ENCODE measurements at places on chromosomes 7 and 10.

GRCh38 chr10:29522918-29523317 is 111.9 kb downstream of the SVIL start:
- DNase-seq: no peak

GRCh38 chr10:124648738-124649137 is 95.4 kb downstream of the FAM53B start:
- no peak for DNase-seq

- no peak for DNase-seq
These were observed 15.3 kb downstream of the MRPL32 start for GRCh38 chr7:42947521-42947920.

GRCh38 chr7:151754142-151754590 is 122.7 kb downstream of the PRKAG2 start:
- peak; percentile 99 for DNase-seq

GRCh38 chr10:4541292-4541691 is 284.7 kb upstream of the AKR1E2 start:
- DNase-seq: peak; percentile 73

DNA sequence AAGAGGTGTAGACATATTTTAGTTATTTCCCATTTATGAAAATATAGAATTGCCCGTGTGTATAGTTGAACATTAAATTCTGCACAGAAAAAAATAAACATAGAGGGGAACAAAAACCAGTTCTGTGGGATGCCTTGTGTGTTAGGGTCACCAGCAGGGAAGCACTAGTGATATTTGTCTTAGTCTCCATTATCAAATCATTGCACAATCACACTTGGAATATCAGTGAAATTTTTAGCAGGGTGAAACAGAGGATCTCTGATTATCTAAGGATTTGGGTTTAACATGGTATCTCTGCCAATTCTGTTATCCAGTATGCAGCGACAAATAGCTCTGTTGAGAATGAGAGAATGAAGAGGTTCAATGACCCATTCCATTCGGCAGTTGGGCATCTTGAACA is 496.0 kb upstream of the POM121L12 start:
- DNase-seq: no peak

- no peak for DNase-seq
These were observed 352.2 kb downstream of the TFEC start for GRCh38 chr7:115678086-115678982.

GRCh38 chr10:21934307-21934706 is 69.2 kb downstream of the DNAJC1 start:
- DNase-seq: no peak

- no peak for DNase-seq
These were observed 64.2 kb downstream of the TRIL start for GRCh38 chr7:28893888-28894287.

GRCh38 chr10:8054494-8055407 is at the start of gene GATA3:
Gene GATA3, plus strand, starts transcription at chr10:8054688. Its CDS starts 968 bp downstream, at chr10:8055656.
- peak; percentile 98 for DNase-seq

DNA sequence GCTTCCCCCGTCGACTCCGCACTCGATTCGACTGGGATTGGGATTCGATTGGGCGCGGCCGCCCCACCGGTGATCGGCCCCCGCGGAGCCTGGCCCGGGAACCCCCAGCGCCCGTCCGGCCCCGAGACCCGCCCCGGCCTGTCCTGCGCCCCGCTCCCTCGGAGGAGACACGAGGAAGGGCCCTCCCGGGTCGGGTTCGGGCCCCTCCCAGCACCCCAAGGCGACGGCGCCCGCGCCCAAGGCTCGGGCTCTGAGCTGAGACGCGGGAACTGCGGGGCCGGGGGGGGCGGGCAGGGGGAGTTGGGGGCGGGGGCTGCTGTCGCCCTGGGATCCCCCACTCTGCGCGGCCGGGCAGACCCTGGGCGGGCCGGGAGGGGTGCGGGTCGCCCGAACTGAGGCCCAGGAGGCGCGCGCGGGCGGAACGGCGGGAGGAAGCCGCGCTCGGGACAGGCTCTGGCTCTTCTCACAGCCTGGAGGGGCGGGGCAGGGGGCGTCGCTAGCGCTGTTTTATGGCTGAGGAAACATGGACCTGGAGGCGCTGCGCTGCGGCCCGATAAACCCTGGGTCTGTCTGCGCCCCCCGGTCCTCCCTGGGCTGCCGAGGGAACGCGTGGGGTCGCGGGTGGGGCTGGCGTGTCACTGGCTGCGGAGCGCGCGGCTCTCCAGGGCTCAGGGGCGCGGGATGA is 1.7 kb upstream of the NKX6-2 start:
- DNase-seq: peak; percentile 82

- DNase-seq: no peak
These were observed 2.8 kb downstream of the SRGN start for GRCh38 chr10:69090685-69091084.

DNA sequence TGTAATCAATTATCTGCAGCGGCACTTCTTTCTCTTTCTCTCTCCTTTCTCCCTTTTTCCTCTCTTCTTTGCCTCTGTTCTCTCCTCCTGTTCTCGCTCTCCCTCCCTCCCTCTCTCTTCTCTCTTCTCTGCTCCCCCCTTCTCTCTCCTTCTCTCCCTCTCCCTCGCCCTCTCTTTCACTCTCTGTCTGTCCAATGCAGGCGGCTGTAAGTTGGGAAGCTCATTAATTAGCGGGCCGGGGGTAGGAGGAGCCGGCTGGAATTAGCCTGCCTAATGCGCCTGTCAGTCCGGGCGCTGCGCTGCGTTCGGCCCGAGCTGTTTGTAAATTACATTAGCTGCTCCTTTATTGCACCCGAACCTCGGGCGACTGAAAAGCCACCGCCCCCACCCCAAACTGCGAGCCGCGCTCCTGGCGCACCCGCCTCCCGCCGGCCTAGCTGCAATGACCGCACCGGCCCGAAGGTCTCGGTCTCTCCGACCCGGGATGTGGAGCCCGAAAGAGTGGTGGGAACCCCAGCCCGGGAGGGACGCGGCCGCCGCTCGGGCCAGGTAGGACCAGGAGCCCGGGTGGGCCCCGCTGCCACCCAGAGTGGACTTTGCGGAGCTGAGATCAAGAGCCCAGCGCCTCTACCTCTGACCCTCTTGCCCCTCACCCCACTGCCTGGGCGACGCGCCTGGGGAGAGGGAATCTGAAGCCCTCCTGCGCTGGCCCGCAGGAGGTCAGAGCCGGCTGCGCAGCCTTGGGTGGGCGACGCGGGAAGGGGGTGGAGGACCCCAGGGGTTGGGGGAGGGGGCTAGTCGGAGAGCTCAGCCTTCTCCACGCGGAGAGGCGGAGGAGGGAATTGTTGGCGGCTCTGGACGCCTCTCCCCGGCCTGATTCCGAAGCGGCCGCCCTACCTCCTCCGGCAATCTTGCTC is at the start of gene LBX1:
TSS of gene LBX1 (minus strand) at position 198 of the 917 bp plus-strand sequence. CDS start 648 bp downstream, outside the sequence.
- no peak for DNase-seq

GRCh38 chr10:86263209-86263608 is 103.4 kb downstream of the GRID1 start:
- peak; percentile 47 for DNase-seq

- DNase-seq: no peak
These were observed 49.6 kb downstream of the PLPP4 start for GRCh38 chr10:120506674-120507073.

- no peak for DNase-seq
These were observed 35.6 kb downstream of the ACADSB start for GRCh38 chr10:123044391-123044790.

GRCh38 chr7:131606346-131607290 is 50.2 kb upstream of the PODXL start:
- peak; percentile 90 for DNase-seq

DNA sequence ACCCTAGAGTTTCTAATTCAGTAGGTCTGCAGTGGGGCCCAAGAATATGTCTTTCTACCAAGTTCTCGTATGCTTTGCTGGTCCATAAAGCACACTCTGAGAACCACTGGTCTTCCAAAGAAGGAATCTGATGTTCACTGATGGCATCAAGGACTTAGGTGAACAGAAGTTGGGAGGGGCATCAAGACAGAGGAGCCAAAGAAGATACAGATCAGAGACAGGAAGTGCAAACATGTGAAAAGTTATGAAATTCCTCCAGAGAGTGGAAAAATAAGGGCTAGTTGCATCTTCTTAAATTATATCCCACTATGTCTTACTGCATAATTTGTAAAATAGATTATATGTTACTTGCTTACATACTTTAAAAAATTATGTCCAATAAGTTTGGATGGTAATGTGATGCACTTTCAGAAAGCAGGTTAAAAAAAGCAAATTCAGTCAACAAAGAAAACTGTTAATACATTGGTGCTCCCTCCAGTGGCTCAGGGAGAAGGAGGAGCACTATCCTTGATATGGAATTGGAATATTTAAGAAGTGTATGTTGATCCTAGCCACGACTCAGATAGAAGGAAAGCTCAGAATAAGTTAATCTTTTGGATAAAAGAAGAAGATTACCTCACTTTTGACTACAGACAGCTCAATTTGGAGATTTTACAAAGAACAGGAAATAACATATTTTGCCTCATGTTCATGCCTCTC is 35.8 kb downstream of the CREB3L2 start:
- DNase-seq: no peak

DNA sequence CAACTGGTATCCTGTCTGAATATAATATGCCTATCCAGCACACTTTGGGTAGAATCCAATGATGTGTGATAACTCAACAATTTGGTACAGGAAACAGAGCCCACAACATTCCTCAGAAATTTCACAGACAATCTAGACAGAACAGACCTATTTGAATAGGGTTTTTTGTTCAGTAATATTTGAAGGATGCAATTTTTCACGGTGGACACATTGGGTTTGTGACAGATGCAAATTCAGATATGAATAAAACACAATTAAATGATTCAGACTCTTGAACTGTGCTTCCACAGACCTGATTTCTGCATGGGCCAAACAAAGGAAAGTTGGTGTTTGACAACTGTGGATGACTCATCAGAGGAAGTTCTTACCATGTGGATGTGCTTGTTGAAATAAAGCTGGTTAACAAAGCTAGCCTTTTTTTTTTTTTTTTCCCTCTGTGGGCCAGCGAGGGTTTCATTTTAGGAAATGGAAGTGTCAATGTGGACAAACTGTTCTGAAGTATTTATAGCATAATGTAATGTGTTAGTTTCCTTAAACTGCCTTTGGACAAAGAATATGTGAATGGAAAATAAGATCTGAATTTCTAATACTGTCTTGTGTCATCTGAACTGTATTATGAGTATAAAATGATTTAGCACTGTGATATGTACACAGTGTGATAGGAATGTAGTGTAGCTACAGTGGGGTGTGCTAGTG is 43.2 kb upstream of the FAM133B start:
- peak; percentile 64 for DNase-seq

GRCh38 chr7:26525398-26526264 is 234.0 kb downstream of the SNX10 start:
- no peak for DNase-seq

DNA sequence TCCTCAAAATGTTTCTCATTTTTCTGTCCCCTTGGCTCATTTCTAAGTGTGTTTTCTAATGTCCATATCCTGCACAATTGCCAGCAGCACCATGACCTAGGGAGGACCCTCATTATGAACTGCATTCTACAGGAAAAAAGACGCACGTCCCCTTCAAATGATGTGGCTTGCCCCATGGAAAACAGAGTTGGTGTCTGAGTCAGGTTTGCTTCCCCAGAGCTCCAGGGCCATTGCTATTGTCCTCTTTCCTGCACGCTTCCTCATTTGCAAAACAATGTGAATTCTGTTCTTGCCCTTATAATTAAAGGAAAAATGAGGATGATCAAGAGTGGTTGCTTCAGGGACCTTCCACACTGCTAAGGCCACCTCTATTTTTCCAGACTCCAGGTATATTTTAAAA is 14.7 kb upstream of the ASB4 start:
- no peak for DNase-seq

DNA sequence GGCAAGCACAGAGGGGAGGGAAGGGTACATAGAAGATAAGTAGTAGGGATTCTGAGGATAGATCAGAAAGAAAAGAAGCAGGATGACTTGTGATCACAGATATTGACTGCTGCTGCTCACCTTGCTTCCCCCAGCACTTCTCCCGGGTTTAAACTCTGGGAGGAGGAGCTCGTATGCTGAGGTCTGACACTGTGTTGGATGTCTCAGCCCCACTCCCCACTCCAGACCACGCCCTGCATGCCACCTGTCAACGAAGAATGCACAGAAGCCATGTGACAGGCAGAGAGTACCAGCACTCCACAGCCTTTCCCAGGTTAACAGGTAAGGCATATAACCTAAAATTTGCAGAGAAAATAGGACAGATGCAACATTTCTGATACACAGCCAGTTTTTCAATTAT is 388.9 kb downstream of the TNS3 start:
- DNase-seq: peak; percentile 64

GRCh38 chr10:114556236-114557122 is 101.6 kb downstream of the ABLIM1 start:
- no peak for DNase-seq

GRCh38 chr10:60237977-60238758 is 151.5 kb downstream of the ANK3 start:
- peak; percentile 62 for DNase-seq

DNA sequence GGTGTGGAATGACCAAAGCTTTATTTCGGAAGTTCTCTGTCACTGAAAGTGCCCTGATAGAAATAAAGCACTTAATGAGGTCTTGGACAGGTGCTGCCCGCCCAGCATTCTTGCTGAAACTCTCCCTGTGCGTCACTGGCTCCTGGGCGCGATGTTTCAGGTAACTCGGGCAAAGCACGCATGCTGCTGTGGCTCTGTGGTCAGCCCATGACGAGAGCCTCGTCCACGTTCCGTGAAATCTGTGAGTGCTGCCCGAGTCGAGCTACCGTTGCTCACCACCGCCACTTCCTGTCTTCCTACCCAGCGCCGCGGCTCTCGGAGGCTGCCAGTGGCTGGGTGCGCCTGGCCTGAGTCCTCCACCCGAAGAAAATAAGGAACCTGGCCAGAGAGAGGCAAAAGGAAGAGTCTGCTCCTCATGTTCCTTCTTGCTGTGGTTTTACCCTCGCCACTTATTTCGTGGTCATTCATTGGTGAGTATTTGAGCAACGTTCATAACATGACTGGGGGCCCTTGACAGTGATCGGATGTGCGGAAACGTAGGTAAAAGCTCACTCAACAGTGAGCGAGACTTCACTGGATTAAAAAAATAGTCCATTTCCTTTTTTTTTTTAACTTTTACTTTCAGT is 95.5 kb downstream of the MAP3K8 start:
- DNase-seq: no peak

DNA sequence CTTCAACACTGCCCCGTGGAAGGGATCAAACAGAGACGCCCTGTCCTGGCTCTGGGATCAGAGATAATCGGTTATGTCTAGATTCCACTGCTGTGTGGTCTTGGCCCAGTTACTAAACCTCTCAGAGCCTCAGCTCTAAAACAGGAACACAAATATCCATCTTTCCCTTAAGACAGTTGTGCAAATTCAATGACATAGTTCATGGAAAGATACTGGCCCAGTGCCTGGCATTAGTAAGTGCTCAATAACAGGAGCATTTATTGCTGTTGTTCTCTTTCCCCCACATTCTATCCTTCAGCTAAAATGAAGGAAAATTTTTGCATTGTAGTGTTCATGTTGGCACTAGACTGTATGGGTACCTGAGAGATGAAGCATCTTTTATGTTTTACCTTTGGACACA is 58.6 kb downstream of the TACC2 start:
- DNase-seq: no peak

Data from islet precursor cell (in vitro differentiated cells).